ENCODE measurements at places on chromosomes 7 and 10.

DNA sequence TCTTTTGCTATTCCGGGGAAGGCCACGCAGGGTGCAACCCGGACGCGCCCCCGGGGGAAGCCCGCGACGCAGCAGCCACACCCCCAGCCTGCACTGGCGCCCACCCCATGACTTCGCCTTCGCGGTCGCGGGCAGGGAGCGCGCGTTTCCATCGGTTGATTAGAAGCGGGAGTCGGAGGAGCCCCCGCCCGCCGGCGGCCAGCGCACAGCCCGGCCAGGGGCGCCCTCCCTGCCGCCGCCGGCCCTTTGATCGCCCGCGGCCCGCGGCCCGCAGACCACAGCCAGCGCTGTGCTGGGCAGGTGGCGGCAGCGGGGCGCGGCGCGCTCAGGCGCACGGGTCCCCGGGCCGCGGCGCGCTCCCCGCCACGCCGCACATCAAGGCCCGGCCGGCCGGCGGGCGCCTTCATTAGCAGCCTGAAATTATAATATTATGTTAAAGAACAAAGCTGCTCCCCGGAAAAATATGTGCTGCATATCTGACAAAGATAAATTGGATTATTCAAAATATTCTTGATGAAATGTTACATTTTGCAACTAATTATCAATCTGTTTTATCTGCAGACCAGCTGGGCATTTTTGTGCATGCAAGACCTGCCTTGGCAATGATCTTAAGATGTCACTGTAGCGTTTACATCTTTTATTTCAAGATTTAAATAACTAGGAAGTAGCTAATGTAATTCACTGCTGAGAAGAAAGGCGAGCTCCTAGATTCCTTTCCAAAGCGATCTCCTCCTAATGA is 160.7 kb upstream of the MKI67 start:
- DNase-seq, result no peak

DNA sequence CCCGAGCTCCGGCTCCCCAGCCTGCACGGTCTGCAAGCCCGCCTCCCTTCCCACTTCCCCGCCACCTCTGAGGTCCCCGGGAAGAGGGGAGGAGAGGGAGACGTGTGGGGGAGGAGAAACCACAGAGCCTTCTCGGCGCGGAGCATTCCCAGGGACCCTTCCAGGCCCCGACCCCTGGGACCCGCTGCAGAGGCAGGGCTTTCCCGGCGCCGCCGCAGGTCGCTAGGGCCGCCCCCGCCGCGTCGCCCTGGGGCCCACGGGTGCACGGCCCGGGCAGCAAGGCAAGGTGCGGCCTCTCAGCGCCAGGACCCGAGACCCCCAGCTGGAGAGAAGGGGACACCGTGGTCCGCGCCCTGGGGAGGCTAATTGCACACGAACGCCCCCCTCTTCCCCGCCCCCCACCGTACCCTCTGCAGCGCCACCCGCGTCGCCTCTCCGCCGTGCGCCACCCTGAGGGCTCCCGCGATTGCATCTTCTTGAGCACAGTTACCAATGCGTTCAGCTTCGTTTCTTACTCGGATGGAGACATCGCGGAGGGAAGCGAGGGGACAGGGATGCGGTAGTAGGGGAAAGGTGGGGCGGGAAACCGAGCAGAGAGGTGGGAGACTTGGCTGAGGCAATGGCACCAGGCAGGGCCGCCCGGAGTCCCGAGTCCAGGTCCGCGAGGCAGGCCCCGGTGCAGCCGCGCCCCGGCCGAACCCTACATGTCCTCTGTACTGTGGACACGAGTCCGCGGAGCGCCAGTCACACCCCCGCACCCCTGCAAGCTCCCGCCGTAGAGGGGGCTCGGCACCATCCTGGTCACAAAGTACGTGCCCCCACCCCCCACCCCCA is 28.9 kb downstream of the SKIDA1 start:
- no peak for DNase-seq

- DNase-seq, result no peak
Observed at GRCh38 chr7:74053589-74054186, 25.7 kb downstream of the ELN start.

GRCh38 chr10:117544711-117545140 is 2.2 kb downstream of the EMX2 start:
- no peak for DNase-seq

DNA sequence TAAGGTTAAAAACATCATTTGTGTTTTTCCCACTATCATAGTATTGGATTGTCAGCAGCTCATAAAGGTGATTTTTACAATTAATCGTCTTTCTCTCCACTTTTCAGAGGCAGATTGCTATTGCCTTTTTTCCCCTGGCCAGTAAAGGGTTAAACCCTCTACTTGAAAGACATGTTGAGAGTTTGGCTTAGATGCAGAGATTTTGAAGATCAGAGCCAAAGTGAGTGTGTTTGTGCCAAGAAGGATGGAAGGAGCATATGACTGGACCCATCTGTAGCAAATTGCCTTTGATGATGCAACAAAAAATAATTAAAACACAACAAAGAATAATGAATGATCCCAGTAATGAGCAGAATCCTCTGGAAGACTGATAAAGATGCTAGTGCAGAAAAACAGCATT is 373.1 kb downstream of the MALRD1 start:
- no peak for DNase-seq

- no peak for DNase-seq
Observed at GRCh38 chr7:41758321-41758720, 55.4 kb upstream of the INHBA start.

DNA sequence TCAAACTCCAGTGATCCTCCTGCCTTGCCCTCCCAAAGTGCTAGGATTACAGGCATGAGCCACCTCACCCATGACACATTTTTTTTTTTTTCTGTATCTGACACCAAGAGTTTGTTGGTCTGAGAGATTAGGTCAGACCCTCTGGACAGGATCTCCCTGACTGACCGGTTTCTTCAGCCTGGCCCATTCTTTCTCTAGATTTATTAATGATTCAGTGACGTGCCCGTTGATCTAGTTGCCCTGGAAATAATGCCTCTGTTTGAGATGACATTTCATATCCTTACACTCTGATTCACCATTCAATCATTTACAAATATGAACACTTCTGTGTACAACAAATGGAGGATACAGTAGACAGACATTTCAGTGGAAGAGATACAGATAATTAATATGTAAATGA is 1.4 kb upstream of the ZNF212 start:
- no peak for DNase-seq
